ENCODE measurements at places on chromosomes 16 and 17. TPM values are rescaled to one million over a fixed set of nuclear protein-coding genes. Genes with fewer than 3 reads are reported as not detected.

GRCh38 chr16:1054660-1055556, 17.6 kb upstream of the SSTR5 start:
- peak; percentile 50 for DNase-seq
- no peaks in the 10 kb centered on the region for H3K4me1 ChIP-seq
- H3K36me3 ChIP-seq, result no peaks in the 10 kb centered on the region
- H3K27ac ChIP-seq, result no peak overlapping the region
- H3K4me3 ChIP-seq, result no peak overlapping the region
- no peaks in the 10 kb centered on the region for H3K27me3 ChIP-seq

The DLX3 gene
- total RNA-seq, result 0.20 TPM

GRCh38 chr17:4261452-4261851, 2.3 kb downstream of the ANKFY1 start:
- peaks cover 21% of the 10 kb centered on the region for H3K36me3 ChIP-seq
- peaks cover 14% of the 10 kb centered on the region for H3K4me1 ChIP-seq
- no peaks in the 10 kb centered on the region for H3K27me3 ChIP-seq
- DNase-seq, result peak; percentile 41

DNA sequence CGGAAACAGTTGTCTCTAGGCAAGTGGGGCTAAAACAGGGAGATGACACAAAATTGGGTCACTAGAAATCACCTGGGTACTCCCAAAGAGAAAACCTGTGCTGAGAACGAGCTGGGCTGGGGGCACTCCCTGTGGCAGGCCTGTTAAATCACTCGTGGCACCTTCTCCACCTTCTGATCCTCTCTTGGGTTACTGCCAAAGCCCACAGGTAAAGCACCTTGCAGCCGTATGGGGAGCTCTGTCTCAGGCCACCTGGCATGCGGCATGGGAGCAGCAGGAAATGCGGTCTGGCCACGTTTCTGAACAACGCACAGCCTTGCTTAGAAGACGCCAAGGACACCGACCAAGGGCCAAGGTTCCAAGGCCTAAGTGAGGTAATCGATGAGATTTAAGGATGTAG, 21.5 kb upstream of the ICAM2 start:
- no peaks in the 10 kb centered on the region for H3K4me1 ChIP-seq
- no peak overlapping the region for H3K27ac ChIP-seq
- no peaks in the 10 kb centered on the region for H3K36me3 ChIP-seq
- no peak overlapping the region for H3K4me3 ChIP-seq
- no peaks in the 10 kb centered on the region for H3K27me3 ChIP-seq

- DNase-seq, result no peak
- no peaks in the 10 kb centered on the region for H3K27me3 ChIP-seq
- H3K36me3 ChIP-seq, result no peaks in the 10 kb centered on the region
- no peak overlapping the region for H3K4me3 ChIP-seq
- H3K4me1 ChIP-seq, result no peaks in the 10 kb centered on the region
These were observed 79.6 kb downstream of the MGAT5B start for GRCh38 chr17:76947771-76948170.

GRCh38 chr17:82838386-82839063, 1.3 kb downstream of the ZNF750 start:
- H3K4me1 ChIP-seq, result peaks cover 35% of the 10 kb centered on the region
- no peak overlapping the region for H3K4me3 ChIP-seq
- DNase-seq, result peak; percentile 78
- H3K27ac ChIP-seq, result peak overlapping the region; percentile 63

The GGT6 gene
- total RNA-seq, result not detected

Measured in A673 (cell line).